ENCODE measurements at places on chromosomes 2 and 18.

DNA sequence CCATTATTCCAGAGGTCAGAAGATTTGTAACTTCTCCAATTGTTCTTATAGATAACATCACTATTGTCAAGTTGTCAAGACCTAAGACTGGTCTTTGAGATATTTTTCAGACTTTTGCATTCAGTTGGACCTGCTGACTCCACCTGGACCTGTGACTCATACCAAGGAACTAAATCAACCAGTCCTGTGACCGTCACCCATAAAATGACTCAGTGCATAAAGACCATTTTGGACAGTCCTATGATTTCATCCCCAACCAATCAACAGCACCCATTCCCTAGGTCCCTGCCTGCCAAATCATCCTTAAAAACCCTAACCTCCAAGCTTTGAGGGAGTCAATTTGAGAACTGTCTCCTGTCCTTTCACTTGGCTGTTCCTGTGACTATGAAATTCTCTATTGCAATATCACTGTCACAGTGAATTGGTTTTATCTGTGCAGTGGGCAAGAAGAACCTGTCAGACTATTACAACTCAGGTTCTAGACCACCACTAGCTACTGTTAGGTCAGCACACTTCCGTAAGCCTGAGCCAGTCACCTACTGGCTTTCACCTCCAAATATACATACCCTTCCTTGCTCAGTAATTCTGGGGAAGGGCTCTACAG is 17.1 kb downstream of the DPP4 start:
- DNase-seq, result no peak

DNA sequence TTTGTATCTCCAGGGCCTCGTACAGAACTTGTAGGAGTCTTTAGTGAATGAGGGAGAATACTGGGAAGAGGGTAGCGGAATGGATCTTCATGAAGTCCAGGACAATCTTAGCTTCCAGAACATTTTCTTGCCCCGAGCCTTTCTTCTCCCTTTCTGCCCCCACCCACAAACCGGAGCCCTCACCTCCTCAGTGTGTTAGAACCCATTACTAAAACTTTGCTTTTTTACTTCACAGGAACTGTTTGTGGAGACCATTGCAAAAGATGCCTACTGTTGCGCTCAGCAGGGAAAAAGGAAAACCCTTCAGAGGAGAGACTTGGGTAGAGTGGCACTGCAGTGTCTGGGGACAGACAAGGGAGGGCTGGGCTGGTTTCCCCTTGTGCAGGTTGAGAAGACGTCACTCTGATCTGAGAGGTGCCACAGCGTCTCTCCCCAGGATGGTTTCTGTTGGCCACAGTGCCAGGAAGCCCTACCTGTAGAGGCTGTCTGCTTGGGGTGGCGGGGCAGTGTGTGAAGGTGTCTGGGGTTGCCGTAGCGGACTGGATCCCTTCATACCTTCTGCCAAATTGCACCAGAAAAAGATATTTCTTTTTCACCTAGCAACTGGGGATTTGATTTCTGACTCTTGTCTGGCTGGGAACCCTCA is 786 bp downstream of the POLE4 start:
- DNase-seq, result no peak

- DNase-seq, result no peak
Measured at GRCh38 chr18:10713409-10713808, 187.6 kb downstream of the NAPG start.

DNA sequence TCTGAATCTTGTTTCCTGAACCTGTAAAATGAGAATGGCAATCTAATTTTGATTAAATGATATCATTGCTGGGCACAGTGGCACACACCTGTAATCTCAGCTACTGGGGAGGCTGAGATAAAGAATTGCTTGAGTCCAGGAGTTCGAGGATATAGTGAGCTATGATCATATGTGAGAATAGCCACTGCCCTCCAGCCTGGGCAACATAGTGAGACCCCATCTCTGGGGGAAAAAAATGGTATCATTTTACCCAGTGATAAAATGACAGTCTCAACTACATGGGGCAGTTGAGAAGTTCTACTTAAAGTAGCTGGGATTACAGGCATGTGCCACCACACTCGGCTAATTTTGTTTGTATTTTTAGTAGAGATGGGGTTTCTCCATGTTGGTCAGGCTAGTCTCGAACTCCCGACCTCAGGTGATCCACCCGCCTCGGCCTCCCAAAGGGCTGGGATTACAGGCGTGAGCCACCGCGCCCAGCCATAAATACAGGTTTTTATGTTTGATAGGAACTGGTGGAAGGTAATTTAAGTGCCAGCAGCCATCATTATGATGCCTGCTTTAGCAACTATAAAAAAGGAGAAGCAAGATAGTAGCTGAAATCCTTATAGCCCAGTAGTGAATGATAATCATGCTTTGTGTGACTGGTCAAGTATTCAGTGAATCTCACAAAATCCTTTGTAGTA is 17.0 kb downstream of the BZW1 start:
- no peak for DNase-seq

DNA sequence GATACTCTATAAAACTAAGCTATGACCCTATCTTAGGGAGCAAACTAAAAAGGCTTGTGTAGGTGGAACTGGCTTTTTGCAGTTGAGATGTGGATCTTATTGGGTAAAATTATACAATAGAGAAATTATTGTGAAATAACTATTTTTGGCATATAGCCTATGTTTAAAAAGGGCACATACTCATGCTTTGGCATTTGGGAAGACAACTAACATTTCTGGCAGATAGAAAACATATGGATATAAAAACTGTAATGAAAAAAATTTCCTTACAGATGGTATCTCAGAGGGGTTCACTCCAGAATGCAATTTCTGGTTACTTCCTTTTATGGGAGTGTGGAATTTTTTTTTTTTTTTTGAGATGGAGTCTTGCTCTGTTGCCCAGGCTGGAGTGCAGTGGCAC is 120.1 kb upstream of the CCDC195 start:
- no peak for DNase-seq

- DNase-seq, result no peak
Measured at GRCh38 chr2:215476424-215476823, 40.6 kb upstream of the FN1 start.

GRCh38 chr18:45879681-45880655 is 54.5 kb downstream of the SIGLEC15 start:
- peak; percentile 65 for DNase-seq

- DNase-seq, result no peak
Measured at GRCh38 chr2:41160439-41160838, 708.5 kb upstream of the SLC8A1 start.

- no peak for DNase-seq
Measured at GRCh38 chr2:232343821-232344220, 34.7 kb upstream of the ALPP start.

GRCh38 chr2:501667-502066 is 175.5 kb downstream of the TMEM18 start:
- DNase-seq, result no peak

DNA sequence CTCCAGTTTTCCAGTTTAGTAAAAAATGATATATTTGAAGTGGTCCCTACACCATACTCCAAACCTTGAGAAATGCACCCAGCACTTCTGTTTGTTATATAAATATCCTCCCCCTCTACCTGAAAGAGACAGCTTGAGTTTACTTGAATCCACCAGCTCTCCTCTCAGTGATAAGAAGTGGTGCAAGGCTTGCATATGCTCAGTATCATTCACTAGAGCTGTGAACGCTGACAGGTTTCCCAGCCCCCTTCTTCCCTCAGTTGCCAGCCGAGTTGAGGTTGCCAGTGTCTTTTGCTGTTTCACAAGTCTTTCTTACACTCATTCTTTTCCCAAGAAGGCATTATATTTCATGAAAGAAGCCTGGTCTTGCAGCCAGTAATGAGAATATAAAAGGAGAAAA is 880.0 kb downstream of the LRRTM4 start:
- DNase-seq, result no peak

DNA sequence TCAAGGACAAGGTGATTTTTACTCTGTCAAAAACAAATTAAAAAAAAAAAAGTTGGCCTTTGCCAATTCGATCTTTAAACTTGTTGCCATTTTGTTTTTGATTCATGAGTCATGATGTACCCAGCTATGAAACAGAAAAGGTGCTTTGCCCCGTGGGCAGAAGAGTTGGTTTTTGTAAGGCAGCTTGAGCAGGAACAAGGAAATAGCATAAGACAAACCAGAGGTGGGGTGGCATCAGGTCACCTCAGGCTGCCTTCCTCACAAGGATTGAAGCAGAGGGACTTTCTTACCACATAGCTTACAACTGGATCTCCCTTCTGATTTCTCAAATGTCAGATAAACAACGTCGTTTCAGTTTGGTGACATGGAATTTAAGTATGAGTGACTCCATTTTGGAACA is 123.8 kb downstream of the ARL4C start:
- DNase-seq, result no peak

- DNase-seq, result no peak
Measured at GRCh38 chr2:232368311-232368731, 10.2 kb upstream of the ALPP start.

DNA sequence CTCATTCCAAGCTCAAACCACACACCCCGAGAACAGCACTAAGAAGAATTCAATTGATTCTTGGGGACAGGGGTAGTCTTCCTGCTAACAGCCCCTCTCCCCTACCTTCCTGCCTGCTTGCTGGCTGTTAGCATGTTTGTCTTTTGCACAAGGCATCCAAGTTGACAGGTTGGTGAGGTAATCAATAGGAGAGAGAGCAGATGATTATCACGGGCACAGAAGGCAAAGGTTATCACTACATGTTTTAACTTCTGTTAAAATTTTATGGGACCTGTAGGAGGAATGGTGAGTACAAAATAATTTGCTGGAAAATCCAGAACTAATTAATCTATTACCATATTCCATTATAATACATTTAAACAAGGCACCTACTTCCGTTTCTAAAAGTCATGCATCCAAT is 442.1 kb upstream of the TCF4 start:
- no peak for DNase-seq

DNA sequence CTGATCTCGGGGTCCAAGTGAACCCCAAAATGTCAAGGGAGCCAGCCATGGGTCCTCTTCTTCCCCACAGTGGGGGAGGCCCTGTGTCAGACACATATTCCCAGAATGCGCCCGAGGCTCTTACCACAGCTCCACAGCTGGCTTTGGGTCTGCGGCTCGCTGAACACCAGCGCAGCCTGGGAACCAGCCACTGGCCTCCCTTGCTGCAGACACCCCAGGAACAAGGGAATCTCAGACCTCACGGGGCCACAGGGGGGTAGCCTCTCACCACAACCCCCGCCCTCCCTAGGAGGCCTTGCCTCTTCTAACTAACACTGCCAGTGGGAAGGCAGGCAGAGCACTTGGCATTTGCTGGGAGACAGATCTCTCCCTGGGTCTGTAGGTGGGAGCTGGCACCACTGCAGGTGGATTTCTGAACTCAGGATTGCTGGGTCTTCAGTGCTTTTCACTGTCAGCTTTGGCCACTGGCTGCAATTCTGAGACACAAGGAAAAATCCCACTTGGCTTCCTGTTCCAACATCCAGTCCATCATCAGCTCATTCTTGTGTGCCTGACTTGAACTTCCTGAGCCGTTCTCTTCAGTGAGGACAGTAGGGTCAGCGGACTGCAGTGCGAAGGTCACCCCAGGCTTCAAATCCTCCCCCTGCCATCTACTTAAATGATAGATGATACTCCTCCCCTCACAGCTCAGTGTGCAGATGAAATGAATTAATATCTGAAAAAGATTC is 128.7 kb downstream of the CAPN13 start:
- no peak for DNase-seq

All from activated gamma-delta T cell treated with Interleukin-2 at 50 U/mL for 16 hours (primary cell).